T-helper 9 cell (primary cell): ENCODE measurements at places on chromosomes 13 and 19.

- no peak for DNase-seq
Observed at GRCh38 chr13:35856721-35857364, 274.3 kb downstream of the DCLK1 start.

DNA sequence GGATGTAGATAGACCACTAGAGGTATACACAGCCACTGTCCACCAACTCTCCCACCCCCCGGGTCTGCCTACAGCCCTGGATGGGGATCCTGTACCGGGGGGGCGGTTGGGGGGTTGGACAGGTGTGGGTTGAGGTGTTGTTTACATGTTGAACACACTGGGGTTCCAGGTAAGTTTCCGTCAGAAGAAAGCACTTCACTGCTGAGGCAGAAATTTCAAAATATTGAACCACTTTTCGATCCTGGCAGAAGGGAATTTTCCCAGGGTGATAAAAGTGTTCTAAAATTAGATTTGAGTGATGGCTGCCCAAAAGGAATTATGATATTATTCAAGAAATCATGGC, 6.6 kb upstream of the CEACAM16 start:
- DNase-seq = no peak

- DNase-seq = no peak
Observed at GRCh38 chr13:32390048-32390447, 37.9 kb downstream of the N4BP2L1 start.

DNA sequence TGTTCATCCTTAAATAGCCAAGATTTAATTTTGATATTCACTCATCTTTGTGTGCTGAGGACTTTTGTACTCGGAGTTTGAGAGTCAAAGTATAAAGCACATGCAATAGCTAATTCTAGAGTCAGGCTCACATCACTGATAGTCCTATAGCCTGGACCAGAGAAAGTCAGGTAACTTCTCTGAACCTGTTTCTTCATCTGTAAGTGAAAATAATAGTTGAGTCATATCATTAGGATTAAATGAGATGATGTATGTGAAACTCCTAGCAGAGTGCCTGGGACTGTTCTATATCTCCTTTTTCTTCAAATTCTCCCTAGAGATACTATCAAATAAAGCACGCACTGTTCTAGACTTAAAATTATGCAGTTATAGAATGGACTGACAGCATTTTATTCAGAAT, 9.0 kb downstream of the CHAMP1 start:
- no peak for DNase-seq

DNA sequence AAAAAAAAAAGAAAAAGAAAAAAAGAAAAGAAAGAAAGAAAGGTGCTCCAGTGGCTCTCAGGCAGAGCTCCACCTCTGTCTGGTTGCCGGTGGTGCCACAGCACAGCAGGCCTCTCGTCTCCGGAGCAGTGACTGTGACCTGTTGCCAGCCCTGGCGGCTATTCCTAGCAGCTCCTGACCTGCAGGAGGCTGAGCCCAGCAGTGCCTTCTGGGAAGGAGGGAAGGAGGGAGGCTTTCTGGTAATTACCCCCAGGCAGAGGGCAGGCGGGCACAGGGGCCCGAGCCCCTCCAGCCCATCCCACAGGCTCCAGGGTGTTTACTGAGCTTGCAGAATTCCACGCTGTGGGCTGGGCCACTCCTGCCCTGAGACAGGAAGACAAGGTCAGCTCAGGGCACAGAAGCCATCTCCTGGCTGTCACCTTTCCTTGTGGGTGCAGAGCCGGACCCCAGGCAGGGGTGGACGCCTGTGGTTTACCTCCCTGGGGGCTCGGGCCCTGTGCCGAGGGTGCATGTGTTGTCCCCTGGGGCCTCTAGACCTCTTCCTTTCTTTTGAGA, 77.9 kb downstream of the GNG7 start:
- no peak for DNase-seq

DNA sequence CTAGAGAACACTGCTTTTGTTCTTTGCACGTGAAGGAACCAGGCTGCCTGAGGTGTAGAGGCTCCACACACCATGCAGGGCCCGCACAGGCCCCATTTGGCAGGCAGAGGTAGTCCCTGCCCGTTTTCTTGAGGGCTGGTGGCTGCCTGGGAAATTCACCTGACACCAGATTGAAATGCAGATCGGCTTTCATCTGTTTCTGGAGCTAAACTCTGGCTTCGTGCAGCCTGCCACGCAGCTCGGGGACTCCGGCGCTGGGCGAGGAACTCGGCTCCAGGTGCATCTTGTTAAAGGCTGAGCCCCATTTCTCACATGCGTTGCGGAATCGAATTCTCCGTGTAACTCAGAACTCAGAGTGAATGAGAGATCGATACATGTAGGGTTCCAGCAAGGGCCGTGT, 37.7 kb downstream of the ATP11A start:
- no peak for DNase-seq

GRCh38 chr19:58585442-58586132, 12.5 kb upstream of the MZF1 start:
- DNase-seq = no peak

DNA sequence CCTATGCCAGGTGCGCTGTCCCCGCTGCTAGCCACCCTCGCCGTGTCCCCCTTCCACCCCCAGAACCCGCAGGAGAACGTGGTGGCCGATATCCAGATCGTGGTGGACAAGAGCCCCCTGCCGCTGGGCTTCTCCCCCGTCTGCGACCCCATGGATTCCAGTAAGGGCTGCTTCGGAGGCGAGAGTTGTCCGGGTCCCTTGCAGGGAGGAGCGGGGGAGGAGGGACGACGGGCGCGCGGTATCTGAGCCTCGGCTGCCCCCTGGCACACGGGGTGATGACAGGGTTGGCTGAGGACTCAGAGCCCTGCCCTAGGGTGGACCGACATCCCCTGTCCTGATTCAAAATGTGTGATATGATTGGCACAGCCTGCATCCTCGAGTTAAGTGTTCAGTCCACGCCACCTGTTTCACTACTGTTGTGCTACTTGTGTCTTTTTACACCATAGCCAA, 653 bp downstream of the MVB12A start:
- DNase-seq = no peak

DNA sequence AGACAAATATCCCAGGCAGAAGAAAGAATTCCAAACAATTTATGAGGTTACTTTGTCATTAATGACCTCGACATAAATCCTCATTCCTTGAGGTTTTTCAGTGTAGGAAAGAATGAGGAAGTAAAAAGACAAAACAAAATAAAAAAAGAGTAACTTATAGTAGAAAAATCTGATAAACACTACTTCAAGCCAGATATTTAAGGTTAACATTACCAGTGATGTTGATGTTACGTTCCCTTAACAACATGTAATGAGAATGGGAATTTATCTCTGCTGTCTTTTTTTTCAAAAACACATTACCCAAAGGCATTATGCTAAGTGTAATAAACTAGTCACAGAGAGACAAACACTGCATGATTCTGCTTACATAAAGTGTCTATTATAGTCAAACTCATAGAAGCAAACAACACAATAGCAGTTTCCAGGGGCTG, 935.1 kb downstream of the SLITRK1 start:
- DNase-seq = no peak

DNA sequence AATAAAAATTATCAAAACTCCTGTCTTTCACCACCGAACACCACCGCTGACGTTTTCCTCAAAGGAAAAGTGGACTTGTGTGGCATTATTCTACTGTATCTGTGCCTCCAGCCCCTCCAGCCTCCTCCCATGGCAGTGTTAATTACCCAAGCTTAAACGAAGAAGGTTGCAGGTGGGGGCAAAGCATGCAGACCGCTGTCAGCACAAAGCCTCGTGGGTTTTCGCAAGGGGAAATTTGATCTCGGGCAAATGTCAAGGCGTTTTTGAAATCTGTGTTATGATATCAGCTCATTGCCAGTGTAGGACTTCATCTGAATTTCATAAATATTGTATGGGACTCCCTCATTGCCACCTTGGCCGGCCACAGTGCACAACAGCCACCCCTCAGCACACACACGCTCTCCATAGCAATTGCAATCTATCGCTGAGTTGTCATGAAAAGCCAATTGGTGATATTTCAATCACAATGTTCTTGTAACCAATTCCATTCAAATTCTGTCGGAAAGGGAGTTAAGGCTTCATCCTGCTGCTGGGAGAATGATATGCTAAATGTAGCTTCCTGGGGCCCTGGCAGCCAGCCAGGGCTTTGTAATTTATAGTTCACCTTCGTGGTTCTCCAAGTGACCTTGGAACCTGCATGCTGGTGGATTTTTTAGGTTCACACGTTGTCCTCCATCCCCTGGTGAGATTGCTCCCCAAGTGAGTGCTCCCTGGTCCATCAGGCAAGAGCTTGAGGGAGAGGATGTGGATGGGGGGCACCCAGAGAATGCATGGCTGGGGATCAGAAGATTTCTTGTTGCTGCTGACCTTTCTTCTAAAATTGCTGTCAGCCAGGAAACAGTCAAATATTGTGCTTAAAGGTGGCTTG, 16.6 kb downstream of the CHST8 start:
- no peak for DNase-seq

- no peak for DNase-seq
Observed at GRCh38 chr13:75231235-75231634, 250.7 kb downstream of the TBC1D4 start.

DNA sequence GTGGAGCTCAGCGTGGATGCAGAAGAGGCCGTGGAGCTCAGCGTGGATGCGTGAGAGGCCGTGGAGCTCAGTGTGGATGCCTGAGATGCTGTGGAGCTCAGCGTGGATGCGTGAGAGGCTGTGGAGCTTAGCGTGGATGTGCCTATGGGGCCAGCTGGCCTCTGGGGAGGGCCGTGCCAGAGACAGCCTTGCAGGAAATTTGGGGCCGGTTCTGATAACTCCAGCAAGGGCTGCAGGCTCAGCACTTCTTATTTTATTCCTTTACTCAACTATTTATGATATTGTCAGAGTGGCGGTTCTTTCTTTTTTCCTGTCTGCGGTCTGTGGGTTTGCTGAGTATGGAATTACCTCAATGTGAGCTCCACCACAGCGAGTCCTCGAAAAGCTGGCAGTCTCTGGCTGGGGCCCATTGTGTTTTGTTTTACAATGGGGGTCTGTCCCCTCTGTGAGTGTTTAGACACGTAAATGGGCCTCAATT, 17.8 kb upstream of the TMEM255B start:
- DNase-seq = no peak

DNA sequence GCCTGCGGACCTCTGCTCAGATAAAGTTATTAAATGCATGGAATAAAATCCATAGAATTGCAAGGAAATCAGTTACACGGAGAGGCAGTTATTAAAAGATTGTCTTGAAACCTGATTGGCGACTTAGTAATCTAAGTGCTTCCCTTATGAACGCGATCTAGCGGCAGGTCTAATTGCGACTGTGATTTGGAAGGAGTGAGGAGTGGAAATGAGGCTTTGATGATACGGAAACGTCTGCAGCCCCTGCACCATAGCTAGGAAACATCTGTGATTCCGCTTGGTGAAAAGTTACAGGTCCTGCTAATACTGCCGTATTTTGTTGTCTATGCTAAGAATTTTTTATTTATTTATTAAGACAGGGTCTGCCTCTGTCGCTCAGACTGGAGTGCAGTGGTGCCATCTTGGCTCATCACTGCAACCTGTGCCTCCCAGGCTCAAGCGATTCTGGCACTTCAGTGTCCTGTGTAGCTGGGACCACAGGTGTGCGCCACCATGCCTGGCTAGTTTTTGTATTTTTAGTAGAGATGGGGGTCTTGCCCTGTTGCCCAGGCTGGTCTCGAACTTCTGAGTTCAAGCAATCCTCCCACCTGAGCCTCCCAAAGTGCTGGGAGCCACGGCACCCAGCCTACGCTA, 887 bp downstream of the NDUFS7 start:
- DNase-seq = no peak

DNA sequence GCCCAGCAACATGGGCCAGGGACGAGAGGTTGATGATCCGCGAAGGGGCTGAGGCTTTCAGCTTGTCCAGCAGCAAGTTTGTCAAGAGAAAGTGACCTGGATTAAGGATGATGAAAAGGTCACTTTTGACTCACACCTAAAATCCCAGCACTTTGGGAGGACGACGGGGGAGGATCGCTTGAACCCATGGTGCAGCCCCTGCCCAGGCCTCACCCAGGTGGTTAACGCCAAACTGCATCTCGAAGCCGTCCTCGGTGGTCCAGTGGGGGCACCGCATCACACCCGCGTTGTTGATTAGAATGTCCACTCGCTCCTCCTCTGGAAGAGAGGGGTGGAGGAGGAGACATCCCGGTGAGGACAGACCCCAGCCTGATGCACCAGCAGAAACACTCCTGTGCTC, 10.4 kb upstream of the GP6 start:
- DNase-seq = no peak

GRCh38 chr13:92158346-92158745, 759.9 kb downstream of the GPC5 start:
- DNase-seq = no peak

GRCh38 chr13:46507981-46508380, 45.0 kb upstream of the LRCH1 start:
- no peak for DNase-seq

- DNase-seq = no peak
Observed at GRCh38 chr19:747432-748273, 3.3 kb upstream of the MISP start.

DNA sequence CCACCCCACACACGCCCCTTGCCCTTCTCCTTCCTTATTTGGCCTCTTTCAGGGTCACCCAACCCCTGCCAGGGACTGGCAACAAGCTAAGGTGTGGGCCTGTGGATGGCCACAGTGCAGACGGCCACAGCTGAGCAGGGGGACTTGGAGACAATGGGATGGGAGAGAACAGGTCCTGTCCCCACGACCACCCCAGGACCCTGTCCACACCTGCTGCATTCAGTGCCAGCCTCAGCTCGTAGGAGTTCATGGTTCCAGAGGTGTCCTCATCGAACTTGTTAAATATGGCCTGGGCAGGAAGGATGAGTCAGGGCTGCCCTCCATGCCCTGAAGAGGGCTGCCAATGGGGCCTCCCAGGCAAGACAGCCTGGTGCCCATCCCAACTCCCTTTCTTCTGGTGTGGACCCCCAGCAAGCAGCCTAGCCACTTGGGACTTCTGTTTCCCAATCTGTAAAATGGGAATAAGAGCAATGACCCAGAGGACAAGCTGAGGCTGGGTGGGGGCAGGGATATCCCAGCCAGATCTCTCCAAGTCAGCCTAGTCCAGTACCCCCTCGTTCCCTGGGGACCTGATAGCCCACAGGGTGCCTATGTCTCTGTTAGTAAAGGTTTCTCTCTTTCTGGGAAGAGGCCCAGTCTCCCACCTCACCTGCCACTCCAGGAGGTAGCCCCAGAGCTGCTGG, 10.6 kb downstream of the CAPN12 start:
- DNase-seq = no peak

DNA sequence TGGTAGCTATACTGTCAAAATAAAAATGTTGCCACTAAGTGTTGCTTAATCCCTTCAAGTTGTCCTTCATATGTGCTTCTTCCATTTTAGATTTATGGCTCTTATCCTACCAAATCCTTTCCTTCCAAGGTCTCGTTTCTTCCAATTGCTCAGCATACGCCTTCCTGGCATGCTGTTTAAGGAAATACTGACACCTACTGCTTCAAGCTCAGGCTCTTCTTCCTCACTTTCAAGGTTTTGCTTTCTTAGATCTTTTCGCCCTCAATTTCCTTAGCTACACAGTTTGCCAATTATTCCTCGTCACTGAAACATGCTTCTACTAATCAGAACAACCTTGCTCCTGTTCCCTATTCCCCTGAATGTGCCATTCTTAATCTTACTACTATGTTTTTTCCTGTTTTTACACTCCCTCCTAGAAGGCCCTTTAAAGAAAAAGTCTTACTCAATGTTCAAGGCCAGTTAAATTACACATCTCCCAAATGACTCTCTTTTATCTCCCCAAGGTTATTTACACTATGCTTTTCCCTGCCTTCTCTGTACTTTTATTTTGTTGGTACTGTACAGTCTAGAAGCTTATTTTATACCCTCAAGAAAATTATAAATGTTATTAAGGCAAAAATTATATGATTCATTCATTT, 343.1 kb downstream of the MZT1 start:
- DNase-seq = no peak

GRCh38 chr13:57511603-57512002, 119.9 kb upstream of the PCDH17 start:
- DNase-seq = no peak

- DNase-seq = no peak
Observed at GRCh38 chr19:4059453-4059871, 7.2 kb downstream of the ZBTB7A start.
